Inflammatory macrophage (primary cell): ENCODE measurements at places on chromosomes 16 and 17.
A peak's percentile ranks its signal among the peaks of the same experiment; 100 is the strongest.

DNA sequence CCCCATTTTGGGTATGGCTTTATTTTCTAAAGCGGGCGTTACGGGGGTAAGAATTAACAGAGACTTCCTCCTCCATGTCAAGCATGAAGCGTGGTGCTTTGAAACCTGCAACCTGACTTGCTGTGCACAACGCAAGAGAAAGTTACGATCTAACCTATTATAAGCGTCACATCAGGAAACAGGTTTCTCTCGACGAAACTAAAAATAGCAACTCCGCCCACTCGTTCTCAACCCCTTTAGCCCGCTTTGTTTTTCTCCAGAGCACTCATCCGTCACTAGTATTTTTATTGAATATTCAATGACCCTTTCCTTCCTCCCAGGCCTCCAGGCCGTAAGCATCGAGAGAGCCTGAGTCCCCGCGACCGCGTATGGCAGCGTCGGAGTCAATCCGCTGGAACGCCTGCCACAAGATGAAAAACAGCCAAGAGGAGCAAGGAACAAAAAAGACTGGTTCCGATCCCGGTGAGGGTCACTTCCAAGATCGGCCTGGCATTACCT, 555 bp downstream of the NUP88 start:
- DNase-seq = peak; percentile 32

- DNase-seq = no peak
Observed at GRCh38 chr17:80664217-80664790, 119.7 kb downstream of the RPTOR start.

DNA sequence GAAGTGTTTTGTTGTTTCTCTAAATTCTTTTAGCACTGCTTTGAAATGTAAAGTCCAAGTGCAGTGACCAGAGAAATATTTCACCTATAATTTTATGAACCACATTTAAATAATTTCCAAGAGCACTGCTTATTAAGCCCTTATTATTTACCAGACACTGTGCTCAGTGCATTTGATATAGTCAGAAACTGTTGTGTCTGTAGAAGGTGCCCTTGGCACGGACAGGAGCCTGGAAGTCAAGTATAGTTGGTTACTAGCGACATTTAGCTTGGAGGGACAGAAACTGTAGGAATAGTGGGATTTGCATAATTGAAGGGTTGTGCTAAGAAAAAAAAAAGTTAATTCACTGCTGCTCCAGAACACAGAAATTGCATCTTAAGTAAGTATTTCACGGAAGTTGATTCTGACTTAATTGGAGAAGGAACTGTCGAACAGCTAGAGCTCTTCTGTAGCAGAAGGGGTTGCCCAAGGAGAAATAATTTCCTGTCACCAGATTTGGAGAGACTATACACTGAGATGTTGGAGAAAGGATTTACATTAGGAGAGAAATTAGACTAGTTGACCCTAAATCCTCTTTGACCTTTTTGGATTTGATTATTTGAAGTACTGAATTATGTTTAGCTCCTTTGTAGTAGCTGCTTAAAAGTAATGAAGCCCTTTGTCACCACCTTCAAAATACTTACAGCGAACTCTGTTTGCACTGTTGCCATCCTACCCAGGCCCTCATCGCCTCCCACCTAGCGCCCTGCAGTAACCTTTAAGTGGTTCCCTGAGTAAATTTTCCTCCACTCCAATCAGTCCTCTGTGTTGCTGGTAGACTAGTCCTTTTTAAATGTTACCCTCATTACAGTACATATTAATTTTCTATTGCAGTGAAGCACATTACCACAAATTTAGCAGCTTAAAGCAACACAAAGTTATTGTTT, 25.6 kb downstream of the COX10 start:
- peak; percentile 29 for DNase-seq

- no peak for DNase-seq
Observed at GRCh38 chr17:6677158-6677831, 25.7 kb downstream of the C17orf100 start.

DNA sequence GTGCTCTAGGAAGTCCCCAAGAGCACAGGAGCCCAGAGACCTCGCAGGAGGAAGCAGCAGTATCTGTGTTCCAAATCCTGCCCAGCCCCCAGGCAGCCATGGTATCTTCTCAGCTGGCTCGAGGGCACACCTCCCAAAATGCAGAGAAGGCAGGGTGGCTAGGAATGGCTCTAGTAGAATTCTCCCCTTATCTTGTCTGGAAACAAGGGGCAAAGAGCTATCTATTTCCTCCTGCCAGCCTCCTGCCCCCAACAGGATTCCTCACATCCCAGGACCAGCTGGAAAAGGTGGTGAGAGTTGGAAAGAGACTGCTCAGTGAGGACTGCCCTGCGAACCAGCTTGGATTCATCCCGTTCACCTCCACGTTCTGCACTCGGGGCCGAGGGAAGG, 8.6 kb upstream of the TSPOAP1 start:
- no peak for DNase-seq

GRCh38 chr16:49556606-49557446, 183.2 kb downstream of the C16orf78 start:
- DNase-seq = no peak

- DNase-seq = no peak
Observed at GRCh38 chr16:27906883-27907282, 156.6 kb downstream of the GSG1L start.

DNA sequence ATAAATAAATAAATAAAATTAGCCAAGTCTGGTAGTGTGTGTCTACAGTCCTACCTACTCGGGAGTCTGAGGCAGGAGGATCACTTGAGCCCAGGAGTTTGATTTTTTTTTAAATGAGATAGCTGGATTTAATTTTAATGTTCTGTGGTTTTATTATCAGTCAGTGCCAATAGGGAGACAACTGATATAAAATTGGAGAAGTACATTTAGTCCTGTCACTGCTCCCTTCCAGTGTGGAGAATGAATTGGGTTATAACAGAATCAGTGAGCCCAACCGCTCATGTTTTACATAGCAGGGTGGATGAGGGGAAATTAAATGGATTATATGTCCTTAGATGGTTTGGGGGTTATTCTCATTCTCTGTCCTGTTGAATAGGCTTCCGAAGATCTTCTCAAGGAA, 6.2 kb downstream of the NME1 start:
- no peak for DNase-seq

DNA sequence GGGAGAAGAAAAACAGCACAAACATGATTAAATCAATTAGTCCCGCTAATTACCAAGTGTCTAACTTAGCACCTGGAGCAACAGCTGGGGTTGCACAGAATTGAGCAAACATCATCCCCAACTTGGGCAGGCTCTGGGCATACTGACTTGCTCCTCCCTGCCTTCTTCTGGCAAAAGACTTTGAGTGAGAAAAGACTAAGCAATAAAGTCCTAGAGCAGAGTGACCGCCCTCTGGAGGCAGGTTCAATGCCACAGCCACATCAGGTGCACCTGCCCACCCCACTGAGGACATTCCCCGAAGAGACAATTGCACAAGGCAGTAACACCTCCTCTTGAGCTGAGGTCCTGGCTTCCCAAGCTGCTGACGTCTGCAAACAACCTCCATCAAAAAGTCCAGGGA, 358.3 kb downstream of the SOX9 start:
- DNase-seq = no peak

GRCh38 chr17:7026471-7027115, 3.7 kb downstream of the BCL6B start:
- no peak for DNase-seq

- no peak for DNase-seq
Observed at GRCh38 chr17:12081720-12082119, 61.0 kb downstream of the MAP2K4 start.

DNA sequence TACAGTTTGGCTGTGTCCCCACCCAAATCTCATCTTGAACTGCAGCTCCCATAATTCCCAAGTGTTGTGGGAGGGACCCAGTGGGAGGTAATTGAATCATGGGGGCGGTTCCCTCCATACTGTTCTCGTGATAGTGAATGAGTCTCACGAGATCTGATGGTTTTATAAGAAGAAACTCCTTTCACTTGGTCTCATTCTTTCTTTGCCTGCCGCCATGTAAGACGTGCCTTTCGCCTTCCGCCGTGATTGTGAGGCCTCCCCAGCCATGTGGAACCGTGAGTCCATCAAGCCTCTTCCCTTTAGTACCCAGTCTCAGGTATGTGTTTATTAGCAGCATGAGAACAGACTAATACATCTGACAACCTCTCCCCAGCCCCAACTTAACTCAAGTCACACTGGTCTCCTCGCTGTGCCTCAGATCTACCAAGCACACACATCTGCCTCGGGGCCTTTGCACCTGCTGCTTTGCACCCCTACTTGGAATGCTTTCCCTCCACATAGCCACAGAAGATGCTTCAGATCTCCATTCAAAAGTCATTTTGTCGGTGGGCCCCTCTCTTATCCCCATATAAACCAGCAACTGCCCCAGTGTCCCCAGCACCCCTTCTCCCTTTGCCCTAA, 74.4 kb downstream of the RPH3AL start:
- no peak for DNase-seq

DNA sequence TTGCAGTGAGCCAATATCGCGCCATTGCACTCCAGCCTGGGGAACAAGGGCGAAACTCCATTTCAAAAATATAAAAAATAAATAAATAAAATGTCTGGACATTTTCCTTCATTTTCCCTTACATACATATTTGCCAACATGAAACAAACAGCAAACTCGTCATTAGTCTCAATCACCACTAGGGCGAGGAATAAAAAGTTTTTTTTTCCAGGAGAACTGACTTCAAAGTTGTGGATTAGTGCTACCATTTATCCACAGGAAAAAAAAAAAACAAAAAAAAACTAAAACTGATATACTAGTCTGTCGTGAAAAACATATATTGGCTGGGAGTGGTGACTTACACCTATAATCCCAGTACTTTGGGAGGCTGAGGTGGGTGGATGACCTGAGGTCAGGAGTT, 77.0 kb upstream of the MTMR4 start:
- DNase-seq = no peak

GRCh38 chr17:77011173-77012011, 129.4 kb upstream of the SEC14L1 start:
- peak; percentile 50 for DNase-seq

- no peak for DNase-seq
Observed at GRCh38 chr17:82633343-82633742, 14.9 kb downstream of the WDR45B start.
